Stimulated activated naive CD8-positive, alpha-beta T cell treated with anti-CD3 and anti-CD28 coated beads, Interleukin-15, Interleukin-2, amounts not matched to agents 100 U/mL and 50 U/mL, for 24 hours (primary cell): ENCODE measurements at places on chromosomes 7 and 10.

GRCh38 chr7:108459922-108460551, 3.8 kb upstream of the NRCAM start:
- DNase-seq: peak; percentile 40

GRCh38 chr10:75492173-75492925, 60.9 kb downstream of the LRMDA start:
- no peak for DNase-seq

- DNase-seq: peak; percentile 22
Measured at GRCh38 chr7:143003393-143004051, 23.4 kb downstream of the OR9A2 start.

DNA sequence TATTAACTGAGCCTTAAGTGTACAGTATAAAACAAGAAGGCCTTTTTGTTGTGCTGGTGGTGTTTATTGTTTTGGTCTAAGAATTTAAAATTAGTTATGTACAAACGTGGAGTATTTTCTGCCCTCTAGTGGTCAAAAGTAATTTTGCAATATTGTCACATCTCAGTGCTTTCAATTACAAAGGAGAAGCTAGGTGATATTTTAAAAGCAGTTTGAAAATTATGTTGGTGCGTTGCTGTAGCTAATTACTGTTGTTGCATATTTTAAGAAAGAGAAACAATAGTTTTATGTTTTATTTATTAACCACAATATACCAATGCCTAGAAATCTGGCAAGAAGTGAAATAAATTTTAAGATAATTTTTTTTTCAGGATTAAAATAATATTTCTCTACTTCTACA, 11.4 kb downstream of the NPVF start:
- no peak for DNase-seq

- no peak for DNase-seq
Measured at GRCh38 chr10:52632591-52632990, 140.0 kb downstream of the MBL2 start.

- DNase-seq: no peak
Measured at GRCh38 chr7:134083766-134084487, 43.2 kb upstream of the LRGUK start.

DNA sequence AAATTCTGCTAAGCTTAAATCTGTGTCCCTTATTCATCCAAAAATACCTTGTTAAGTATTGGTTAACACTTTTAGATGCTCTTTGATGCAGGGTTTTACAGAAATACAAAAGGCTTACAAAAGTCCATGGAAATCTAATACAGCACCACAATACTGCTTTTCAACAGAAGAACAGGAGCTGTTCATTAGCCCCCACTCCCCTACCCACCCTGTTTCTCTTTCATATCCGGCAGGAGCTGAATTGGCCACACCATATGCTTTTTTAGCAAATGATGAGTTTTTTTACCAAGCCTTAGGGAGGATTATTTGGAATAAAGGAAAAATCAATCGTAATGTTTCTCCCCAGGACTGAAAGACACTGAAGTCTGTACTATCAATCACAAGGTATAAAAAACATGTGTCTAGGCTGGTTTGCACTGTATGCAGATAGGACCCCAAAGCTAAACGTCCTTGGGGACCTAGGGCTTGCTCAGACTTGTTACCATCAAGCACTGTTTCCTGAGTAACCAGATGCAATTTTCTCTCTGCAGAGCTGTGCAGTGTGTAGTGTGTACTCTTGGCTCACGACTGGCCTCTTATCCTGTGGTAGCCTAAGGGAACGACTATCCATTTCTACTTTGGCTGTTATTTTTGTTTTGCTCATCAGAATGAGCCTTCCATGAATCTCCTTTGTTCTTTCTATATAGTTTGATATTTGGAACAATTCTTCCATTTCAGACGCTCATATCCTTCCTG, 143.3 kb upstream of the LRGUK start:
- no peak for DNase-seq
